Substantia nigra (tissue), 51 donors: ENCODE measurements at places on chromosomes 13 and 19.

GRCh38 chr13:68697551-68697950 is 1410.1 kb upstream of the ATXN8OS start:
- DNase-seq = no peak

DNA sequence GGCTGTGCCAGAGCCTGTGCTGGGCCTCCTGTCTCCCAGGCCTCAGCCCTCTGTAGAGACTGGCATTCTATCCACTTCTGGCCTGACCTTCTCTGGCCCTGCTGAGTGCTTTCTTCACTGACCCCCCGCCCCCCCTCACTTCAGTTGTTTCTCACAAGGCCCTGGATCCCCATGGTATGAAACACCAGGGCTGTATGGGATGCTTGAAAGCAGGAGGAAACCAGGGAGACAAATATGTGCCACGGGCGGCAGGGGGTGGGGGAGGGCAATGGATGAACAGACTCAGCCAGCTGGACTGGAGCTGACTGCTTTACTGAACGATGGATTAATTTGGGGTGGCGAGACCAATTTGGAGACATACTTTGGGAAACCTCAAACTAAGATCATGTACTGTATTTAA is 14.0 kb downstream of the IRGC start:
- DNase-seq = no peak

- no peak for DNase-seq
Observed at GRCh38 chr19:36488118-36488845, 1.1 kb downstream of the ZNF566 start.

DNA sequence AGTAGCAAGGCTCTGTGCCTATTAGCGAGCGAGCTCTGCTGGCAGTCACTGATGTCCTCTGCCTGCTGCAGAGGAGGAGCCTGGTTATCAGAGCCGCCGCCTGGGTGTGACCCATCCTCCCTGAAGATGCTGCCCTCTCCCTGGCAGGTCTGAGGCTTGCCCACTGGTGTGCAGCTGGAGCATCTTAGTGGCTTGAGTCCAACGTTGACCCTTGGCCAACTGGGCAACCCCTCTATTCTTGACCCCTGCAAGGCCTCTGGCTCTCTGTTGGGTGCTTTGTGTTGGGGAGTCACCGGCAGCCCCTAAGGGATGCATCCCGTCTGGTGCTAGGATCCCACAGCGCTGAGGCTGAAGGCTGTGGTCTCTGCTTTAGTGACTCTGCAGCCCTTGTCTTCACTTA is 277.9 kb upstream of the SOX1 start:
- DNase-seq = no peak

DNA sequence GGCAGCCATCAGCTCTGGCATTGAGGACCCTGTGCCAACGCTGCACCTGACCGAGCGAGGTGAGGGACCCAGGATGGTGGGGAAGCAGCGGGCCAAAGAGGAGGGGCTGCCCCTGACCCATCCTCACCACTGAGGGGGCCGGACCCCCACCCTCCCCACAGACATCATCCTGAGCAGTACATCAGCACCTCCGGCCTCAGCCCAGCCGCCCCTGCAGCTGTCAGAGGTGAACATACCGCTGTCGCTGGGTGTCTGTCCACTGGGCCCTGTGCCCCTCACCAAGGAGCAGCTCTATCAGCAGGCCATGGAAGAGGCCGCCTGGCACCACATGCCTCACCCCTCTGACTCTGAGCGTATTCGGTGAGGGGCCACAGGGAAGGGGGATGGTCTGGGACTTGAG is 7.3 kb downstream of the LENG1 start:
- no peak for DNase-seq

DNA sequence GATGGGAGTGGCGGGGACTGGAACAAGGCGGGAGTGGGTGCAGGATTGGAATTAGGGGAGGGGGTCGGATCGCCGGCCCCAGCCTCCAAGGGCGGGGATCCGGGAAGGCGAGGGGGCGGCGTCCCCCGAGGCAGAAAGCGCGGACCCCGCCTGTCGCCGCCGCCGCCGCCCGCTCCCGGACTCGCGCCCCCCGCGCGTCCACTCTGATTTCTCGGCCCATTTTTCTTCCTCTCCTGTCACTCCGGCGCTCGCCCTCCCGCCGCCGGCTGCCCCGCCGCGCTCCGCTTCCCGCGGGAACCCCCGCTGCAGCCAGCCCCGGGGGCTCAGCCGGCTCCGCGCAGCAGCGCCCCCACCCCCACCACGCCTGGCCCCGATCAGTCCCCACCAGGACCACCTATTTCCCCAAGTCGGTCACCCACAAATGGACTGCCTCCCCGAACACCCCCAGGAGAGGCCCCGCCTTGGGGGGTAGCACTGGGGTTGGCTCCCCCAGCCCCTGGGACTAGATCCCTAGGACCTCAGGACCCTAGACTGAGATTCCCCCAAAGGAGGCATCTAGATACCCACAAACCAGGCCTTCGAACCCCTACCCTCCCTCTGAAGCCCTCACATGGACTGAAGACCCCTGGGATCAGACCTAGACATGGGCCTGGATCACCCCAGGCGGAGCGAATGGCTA is 12.6 kb upstream of the ERFL start:
- DNase-seq = no peak

DNA sequence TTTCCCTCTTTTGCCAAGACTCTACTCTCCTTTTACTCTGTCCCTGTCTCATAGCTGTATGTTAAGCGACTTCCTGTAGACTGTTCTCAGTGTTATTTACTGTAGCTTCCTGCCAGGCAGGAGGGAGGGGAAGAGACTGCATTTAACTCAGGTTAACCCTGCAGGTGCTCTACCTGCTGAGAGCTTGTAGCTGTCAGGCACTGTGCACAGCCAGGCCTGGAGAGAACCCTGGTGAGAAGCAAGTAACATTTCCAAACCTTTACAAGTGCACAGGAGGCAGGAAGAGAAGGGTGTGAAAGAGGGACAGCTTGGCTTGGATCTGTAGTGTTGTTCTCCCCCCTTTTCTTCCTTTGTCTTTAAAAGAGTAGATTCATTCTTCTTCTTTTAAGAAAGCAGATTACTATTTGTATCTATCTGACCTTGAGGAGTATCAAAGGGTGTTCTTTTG is 167.1 kb downstream of the LMO7 start:
- DNase-seq = no peak

GRCh38 chr19:13119627-13120026 is 1.6 kb downstream of the NACC1 start:
- DNase-seq = no peak

- no peak for DNase-seq
Observed at GRCh38 chr13:112996671-112997091, 27.7 kb downstream of the MCF2L start.

- no peak for DNase-seq
Observed at GRCh38 chr13:98454389-98454881, 122.5 kb downstream of the STK24 start.
